Tibial nerve (tissue), 4 donors: ENCODE measurements at places on chromosomes 2 and 18. TPM values are rescaled to one million over a fixed set of nuclear protein-coding genes. Genes with fewer than 3 reads are reported as not detected.
A peak's percentile ranks its signal among the peaks of the same experiment; 100 is the strongest.

The KLHL30 gene
- total RNA-seq: 1.5 TPM

The GPR75 gene
- total RNA-seq: 0.98 TPM

The ACKR3 gene
- 57.6 TPM for total RNA-seq

The RGPD3 gene
- total RNA-seq: 0.20 TPM

The GATA6 gene
- 4.2 TPM for total RNA-seq

The CABYR gene
- total RNA-seq: 0.84 TPM

The LCT gene
- not detected for total RNA-seq

The ABCB11 gene
- not detected for total RNA-seq

The D2HGDH gene
- total RNA-seq: 24.7 TPM

- no peak for DNase-seq
These were observed 47.4 kb downstream of the RHOB start for GRCh38 chr2:20494241-20494640.

DNA sequence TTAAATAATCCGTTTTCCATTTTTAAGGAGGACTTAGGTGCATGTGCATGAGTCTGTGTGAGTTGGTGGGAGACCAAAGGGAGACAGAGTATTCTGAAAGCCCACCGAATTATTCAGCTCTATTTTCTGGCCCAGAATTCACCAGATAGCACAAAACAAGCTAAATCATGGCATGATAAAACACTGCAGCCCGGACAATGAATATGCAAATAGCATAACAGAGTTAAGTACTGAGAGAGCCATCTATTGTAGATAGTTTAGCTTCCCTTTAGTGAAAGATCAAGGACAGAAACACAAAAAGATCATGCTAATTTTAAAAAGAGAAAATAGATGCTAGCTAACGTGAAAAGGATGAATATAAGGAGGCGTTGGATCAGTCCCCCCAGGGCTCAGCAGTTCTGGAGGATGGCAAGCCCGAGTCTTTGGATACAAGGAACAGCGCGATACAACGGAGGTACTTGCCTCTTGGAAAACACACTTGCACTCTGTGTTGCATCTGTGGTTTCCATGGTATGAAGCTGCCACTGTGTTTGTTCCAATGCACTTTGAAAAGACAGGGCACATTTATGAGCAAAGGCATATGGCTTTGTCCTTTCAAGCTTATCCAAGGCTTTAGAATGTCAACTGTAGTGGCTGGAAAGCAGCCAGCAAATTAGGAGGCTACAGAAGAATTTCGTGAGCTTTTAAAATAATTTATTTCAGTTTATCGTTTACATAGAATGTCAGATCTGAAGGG, 119.9 kb downstream of the LYPD1 start:
- DNase-seq: no peak

DNA sequence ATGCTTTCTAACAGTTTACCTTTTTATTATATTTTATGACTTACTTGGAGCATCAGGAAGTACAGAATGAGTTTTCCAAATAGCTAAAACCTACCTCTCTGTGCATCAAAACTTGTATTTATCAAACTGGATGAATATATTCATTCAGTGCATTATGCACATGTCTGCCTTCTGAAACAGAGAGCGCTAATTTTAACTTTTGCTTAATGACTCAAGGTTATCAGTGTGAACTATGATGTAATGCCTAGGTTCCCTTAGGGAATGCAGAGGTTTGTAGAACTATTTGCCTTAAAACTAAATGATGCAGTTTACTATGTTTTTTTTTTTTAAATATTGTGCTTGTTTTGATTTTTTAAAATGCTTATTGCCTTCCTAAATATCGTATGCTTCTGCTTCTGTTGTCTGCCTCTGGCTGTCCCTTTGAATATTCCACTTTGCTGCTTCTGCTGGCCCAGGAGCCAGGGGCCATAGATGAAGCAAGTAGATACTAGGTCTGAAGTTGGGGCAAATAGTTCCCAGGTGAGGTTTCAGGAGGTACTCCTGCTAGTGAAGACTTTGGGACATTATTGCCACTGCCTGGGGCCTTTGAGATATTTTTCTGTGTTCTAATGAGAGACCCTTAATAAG, 16.5 kb downstream of the TMEM178A start:
- no peak for DNase-seq

- DNase-seq: no peak
These were observed 765.0 kb upstream of the CELF4 start for GRCh38 chr18:38330573-38330972.

GRCh38 chr18:74528478-74528877, 5.8 kb upstream of the CNDP1 start:
- DNase-seq: no peak

GRCh38 chr2:150624001-150624401, 136.5 kb upstream of the RND3 start:
- DNase-seq: no peak

DNA sequence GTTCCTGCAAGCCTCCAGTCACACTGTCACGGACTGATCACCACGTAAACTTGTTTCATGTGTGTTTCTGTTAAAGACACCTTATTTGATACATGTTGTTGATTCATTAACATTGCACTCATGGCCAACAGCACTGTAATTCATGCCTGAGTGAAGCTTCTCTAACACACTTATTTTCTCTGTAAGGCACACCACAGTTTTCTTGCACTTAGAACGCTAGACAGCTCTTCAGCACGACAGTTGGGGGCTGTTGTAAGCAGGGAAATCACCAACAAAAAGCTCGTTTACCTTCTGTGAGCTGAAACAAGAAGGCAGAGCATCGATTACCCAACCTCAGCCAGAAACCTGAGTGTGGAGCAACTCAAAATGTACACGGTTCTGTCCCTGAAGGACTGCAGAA, 28.1 kb downstream of the TNFRSF11A start:
- DNase-seq: no peak

DNA sequence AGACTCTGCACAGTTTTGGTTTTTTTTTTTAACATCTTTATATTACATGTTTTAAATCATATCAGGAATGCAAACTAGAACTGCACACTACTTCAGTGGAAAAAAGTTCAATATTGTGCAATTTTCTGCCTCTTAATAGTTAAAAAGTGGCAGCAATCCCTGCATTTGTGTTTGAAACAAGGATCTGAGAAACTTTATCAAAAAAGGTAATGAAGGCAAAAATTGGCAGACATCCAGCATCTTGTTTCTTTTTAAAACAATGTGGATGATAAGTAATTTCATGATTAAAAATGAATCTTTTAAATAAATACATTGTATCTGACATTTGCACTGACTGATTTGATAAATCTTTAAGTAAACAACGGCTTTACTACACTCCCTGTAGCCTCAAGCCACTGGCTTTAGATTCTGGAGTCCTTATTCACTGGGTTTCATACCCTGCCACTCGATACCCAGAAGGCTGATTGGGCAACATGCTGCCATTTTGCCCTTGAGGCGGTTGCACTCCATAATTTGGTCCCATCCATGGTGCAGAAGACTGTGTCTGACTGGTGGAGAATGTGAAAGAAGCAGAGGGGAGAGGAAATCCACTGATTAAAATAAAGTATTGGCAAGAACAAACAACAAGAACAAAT, 21.6 kb upstream of the C2orf42 start:
- DNase-seq: no peak

DNA sequence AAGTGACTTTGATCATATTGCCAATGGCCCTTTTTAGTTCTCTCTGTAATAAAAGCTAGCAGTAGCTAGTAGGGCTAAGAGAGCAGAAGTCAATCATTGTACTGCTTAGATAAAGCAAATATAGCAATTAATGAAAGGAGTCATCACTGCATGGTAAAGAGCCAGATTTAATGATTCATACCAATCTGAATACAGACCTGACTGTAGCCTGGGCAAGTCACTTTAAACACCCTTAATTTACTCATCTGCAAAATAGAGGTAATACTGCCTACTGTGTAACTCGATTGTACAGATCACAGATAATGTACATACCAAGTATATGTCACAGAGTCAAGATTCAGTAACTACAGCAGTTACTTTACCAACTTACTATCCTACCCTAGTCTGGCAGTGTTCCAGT, 63.6 kb downstream of the ASXL2 start:
- no peak for DNase-seq

- no peak for DNase-seq
These were observed 494.2 kb downstream of the ARHGAP15 start for GRCh38 chr2:143623231-143623908.

GRCh38 chr18:50188652-50189051, 6.3 kb downstream of the MYO5B start:
- DNase-seq: no peak

DNA sequence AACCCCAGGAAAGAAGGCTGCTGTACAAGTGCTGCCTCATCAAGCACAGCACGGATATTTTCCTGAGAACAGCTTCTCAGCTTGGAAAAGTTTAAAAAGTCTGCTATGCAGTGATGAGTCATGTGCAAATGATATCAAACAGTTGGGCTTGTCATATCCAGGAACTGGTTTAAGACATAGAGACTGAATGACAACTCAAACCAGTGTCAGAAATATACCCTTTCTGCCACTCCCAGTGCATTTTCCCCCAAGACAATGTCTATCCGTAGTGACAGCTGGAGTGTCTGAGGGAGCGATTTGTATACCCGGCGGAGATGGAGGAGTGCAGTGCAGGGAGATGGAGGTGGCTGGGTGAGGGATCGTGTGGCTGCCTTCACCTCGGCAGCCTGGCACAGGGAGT, 28.2 kb downstream of the SOX11 start:
- DNase-seq: no peak

DNA sequence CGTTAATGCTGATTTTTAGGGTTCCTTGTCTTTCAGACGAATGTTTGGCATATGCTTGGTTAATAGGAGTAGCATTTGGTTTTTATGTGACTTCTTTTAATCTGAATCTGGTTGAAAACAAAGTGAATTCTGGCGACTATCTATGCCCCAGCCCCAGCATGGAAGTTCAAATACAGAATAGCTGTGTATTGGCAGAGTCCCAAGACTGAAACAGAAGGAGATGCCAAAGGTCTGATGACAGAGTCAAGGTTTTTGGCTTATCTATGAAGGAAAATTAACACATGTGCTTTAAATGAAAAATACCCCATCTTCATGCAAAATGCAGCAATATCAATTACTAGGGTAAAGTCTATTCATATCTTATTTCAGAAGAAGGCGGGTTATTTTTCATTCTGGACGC, 734.8 kb upstream of the NXPH2 start:
- DNase-seq: no peak

DNA sequence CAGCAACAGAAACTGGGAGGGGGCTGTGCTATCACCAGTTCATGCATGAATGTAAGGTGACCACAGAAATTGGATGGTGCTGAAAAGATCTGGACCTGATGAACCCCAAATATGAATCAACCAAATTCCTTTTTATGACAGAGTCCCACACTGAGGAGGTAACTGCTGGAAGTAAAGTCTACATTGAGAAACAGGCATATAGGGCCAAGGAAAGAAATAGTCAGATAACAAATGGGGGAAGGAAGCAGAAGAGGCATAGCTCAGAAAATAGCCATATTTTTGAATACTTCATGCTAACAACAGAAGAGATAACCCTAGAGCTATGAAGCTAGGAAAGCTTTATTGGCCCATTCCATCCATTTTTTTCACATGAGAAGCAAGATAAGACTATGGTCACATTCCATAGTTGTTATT, 25.8 kb downstream of the ZC3H6 start:
- no peak for DNase-seq

DNA sequence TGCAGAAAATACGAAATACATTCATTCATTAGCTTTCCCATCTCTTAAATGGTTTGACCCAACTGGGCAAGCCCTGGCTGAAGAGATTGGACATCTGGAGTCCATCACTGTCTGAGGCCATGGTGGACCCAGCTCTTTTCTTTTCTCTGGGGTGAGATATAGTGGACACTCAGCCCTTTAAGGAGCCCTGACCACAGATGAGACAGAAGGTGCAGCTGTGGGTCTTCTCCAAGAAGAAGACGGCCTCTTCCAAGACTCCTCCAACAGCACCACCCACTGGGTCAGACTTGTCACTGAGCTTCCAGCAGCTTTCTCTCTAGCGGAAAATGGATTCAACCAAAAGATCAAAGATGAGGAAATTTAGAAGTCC, 27.2 kb downstream of the TWIST2 start:
- peak; percentile 74 for DNase-seq

DNA sequence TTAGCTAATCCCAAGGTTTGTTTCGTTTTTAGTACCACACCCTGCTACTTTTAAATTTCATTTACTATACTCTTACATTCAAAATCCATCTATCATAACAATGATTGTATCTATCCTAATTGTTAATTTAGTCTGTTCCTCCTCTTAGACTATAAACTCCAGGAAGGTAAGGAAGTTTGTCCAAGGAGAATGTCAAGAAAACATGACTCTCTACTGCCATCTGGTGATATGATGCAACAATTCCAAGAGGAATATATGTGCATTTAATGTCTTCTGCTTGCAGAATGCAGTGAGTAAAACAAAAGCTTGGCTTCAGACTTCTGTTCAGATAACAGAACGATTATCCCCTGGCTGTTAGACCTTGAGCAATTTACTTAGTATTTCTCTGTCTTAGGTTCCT, 1267.1 kb downstream of the LRP1B start:
- DNase-seq: no peak

DNA sequence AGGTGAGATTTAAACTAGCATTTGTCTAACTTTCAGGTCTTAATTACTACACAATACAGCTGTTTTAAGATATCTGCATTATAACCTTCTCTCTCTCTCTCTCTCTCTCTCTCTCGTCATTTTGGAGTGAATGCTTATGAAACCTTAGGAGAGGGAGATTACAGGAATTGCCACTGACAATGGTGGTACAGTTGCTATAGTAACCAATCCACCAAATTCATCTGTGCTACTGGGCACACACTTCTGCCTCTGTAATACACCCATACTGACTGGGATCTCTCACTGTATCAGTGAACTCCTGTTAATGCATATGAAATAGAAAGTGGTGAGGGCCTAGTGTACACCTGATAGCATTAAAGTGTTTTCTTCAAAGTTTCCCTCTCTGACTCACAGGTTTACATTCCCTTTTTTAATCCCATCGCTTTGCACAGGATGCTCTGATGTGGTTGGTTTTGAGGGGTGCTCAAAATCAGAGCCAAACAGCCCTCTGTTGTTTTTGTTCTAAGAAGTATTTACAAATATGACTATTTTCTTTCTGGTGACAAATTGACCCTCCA, 13.1 kb downstream of the KLHL14 start:
- DNase-seq: no peak
